ENCODE measurements at places on chromosomes 13 and 19.

- no peak for DNase-seq
Measured at GRCh38 chr13:110151462-110151861, 155.5 kb downstream of the COL4A1 start.

- no peak for DNase-seq
Measured at GRCh38 chr19:44755219-44755618, 6.7 kb downstream of the BCL3 start.

DNA sequence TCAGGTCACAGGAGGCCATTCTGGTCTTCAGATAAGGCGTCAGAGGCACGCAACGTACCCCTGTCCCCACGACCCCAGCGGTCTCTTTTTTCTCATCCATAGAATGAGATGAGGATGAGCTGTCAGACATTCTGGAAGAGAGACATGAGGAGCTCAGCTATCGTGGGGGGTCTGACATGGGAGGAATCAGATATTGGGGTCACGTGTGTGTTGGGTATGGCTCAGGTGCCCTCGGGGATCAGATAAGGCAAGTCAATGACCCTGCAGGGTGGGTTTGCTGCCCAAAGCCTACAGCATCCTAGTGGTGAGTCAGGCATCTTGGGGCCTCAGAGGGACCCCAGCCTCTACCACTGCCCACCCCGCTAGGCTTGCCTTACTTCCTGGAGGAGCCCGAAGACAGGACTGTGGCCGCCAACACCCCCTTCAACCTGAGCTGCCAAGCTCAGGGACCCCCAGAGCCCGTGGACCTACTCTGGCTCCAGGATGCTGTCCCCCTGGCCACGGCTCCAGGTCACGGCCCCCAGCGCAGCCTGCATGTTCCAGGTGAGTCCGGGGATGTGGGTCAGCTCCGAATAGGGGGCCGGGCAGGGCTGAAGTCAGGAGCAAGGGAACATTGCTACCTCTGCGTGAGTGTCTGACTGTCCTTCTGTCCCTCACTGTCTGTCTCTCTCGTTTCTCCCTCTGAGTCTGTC, 2.6 kb downstream of the AXL start:
- DNase-seq: no peak

DNA sequence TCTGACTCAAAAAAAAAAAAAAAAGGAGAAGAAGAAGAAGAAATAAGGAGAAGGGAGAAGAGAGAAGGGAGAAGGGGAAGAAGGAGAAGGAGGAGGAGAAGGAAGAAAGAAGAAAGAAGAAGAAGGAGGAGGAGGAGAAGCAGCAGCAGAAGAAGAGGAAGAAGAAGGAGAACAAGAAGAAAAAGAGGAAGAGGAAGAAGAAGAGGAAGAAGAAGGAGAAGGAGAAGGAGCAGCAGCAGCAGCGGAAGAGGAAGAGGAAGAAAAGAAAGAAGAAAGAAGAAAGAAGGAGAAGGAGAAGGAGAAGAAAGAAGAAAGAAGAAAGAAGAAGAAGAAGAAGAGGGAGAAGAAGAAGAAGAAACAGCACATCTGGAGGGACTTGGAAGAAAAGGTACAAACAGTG, 4.1 kb upstream of the CNN1 start:
- DNase-seq: no peak

- peak; percentile 63 for DNase-seq
Measured at GRCh38 chr19:13396250-13397080, 109.8 kb downstream of the CACNA1A start.

DNA sequence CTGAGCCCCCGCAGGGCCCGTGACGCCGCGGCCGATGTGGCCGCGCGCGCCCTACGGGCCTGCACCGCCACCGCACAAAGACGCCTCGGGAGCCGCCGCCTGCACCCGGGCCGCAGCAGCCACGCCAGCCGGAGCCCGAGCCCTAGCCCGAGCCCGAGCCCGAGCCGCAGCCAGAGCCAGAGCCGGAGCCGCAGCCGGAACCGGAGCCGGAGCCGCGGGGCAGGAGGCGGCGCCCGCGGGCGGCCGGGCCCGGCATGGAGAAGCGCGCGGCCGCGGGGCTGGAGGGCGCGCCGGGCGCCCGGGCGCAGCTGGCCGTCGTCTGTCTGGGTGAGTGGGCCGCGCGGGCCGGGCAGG, 379 bp downstream of the LRP3 start:
- DNase-seq: no peak

DNA sequence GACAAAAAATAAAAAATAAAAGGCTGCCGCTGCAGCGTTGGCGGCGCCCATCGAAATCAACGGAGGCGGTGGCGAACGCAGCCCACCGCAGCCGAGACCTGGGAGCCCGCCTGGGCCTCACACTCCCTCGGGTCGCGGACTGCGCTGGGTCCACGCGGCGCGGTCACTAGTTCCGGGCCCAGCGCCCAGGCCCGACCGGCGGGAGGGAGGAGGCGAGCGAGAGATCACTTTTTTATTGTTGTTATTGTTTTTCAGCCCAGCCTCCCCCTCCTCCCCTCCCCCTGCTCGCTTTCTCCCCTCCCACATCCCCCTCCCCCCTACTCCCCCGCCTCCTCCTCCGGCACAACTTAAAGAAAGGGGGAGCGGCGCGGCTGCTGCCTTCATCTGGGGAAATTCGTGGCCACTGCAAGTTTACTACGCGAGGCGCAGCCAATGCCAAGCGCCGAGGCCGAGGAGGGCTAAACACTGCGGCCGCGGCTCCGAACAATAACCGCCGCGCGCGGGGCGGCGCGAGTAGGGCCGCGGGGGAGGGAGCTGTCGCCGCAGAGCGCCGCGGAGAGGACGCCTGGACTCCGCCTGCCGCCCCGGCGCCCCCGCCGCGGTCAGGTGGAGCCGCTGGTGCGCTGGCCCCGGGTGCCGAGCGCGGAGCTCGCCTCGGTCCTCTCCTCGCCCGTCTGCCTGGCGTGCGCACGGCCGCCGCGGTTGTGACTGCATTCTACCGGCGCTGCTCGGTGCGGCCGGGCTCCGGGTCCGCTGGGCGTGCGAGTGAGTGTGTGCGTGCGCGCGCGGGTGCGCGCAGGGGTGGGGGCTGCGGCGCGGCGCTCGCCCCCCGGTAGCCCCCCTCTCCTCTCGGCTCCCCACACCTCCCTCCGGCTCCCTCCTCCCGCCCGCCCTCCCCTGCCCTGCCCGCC, 505 bp upstream of the ZIC2 start:
- no peak for DNase-seq

- no peak for DNase-seq
Measured at GRCh38 chr19:46014534-46014933, 8.3 kb downstream of the PGLYRP1 start.

DNA sequence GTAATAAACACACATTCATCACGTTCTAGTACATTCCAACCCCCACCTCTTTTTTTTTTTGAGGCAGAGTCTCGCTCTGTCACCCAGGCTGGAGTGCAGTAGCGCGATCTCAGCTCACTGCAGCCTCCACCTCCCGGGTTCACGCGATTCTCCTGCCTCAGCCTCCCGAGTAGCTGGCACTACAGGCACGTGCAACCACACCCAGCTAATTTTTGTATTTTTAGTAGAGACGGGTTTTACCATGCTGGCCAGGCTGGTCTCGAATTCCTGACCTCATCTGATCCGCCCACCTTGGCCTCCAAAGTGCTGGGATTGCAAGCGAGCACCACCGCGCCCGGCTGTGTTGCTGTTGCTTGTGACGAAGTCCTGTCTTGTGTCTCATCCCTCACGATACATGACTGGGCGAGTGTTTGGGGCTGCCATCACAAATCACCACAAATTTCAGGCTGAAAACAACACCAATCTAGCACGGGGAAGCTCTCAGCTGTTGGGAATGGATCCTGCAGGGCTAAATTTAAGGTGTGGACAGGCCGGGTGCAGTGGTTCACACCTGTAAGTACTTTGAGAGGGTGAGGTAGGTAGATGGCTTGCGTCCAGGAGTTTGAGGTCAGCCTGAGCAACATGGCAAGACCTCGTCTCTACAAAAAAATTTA, 15.7 kb downstream of the MOB3A start:
- DNase-seq: no peak

DNA sequence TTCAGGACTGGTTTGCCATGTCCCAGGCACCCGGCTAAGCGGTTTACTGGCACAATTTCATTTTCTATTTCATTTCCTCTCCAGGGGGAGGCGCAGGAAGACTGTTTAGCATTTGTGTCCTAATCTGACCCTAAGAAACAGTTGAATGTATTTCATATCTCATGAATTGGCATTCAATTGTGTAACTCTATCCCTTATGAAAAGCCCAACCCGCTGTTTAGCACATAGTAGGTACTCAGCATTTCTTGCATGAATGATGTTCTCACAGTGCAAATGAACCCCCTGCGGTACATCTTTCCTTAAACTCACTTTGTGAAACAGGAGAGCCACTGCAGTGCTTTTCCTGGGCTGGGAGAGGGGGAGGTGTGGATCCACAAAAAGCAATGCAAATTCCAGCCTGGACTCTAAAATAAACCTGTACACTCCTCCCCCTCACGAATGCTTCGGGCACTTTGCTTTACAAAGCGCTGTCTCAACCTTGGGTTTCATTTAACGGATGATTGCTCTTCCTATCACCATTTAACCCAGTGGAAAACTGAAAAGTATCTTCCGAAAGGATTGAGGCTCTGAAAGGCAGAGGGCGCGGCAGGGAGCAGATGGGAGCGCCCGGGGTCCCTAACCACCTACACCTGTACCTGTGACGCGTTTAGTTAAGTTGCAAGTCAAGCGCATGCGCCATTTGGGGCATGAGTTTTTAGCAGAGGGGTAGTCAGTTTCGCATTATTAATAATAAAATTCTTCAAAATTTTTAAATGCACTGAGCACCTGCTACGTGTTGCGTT, 1.2 kb upstream of the EEF2 start:
- peak; percentile 86 for DNase-seq

DNA sequence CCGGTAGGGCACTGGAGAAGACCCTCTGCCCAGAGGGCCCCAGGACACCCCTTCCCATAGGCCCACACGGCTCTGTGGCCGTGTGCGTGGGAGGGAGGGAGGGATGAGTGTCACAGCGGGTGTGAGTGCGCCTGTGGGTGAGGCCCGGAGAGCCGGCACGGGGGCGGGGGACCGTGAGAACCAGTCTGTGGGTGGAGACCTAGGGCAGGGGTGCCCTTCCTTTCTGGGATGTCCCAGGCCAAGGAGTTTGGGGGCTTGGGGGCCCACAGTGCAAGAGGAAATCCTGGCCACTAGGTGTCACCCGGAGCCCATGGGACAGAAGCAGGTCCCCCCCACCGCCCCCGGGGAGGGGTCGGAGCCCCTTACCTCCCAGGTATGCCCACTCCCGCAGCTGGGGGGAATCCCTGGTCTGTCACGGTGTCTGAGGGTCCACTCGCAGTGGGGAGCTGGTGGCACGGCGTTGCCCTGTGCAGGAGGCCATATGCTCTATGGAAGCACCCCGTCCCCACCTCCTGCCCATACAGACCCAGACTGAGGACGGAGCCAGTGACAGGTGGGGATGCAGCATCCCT, 16.0 kb upstream of the SLC7A10 start:
- DNase-seq: no peak

GRCh38 chr13:35471706-35472322, 4.7 kb downstream of the MAB21L1 start:
- no peak for DNase-seq

GRCh38 chr19:5804516-5805461, at the start of gene NRTN:
Gene NRTN (plus strand): TSS chr19:5805067. CDS start chr19:5824166, 19,099 bp downstream.
- DNase-seq: peak; percentile 59

DNA sequence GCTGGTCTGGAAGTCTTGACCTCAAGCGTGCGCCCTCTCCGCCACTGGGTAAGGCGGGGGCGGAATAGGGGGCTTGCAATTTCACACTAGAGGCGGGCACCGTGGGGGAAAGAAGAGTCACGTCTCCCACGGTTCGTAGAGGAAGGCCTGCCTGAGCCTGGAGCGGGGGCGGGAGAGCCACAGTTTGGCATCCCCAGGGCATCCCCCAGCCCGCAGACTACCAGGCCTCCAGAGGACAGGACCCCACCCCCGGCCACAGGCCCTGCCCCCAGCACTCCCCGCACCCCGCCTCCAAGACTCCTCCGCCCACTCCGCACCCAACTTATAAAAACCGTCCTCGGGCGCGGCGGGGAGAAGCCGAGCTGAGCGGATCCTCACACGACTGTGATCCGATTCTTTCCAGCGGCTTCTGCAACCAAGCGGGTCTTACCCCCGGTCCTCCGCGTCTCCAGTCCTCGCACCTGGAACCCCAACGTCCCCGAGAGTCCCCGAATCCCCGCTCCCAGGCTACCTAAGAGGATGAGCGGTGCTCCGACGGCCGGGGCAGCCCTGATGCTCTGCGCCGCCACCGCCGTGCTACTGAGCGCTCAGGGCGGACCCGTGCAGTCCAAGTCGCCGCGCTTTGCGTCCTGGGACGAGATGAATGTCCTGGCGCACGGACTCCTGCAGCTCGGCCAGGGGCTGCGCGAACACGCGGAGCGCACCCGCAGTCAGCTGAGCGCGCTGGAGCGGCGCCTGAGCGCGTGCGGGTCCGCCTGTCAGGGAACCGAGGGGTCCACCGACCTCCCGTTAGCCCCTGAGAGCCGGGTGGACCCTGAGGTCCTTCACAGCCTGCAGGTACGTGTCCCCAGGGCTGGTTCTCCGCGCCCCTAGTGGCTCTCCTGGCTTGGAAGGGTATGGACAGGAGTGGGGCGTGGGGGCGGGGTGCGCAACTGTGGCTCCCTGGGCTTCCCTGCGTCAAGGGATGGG, at the start of gene ANGPTL4:
Gene ANGPTL4, plus strand, starts transcription at position 353 of the 969 bp plus-strand sequence. Its CDS starts 167 bp downstream, at position 520.
- peak; percentile 68 for DNase-seq

DNA sequence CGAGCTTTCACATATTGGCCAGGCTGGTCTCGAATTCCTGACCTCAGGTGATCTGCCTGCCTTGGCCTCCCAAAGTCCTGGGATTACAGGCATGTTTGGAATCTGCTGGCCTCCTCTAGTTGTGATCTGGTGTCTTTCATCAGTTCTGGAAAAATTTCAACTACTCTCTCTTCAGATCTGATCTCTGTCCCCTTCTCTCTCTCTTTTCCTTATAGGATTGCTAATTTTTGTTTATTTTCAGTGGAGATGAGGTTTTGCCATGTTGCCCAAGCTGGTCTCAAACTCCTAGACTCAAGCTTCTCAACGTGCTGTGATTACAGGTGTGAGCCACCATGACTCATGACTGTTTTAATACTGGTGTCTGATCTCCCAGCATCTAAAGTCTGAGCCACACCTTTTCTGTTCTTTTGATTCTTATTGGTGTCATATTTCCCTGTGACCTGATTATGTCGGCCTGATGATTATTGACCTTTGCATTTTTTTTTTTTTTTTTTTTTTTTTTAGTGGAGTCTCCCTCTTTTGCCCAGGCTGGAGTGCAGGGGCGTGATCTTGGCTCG, 10.4 kb upstream of the NANOS2 start:
- DNase-seq: no peak

- DNase-seq: no peak
Measured at GRCh38 chr19:55032170-55032800, 5.8 kb downstream of the GP6 start.

DNA sequence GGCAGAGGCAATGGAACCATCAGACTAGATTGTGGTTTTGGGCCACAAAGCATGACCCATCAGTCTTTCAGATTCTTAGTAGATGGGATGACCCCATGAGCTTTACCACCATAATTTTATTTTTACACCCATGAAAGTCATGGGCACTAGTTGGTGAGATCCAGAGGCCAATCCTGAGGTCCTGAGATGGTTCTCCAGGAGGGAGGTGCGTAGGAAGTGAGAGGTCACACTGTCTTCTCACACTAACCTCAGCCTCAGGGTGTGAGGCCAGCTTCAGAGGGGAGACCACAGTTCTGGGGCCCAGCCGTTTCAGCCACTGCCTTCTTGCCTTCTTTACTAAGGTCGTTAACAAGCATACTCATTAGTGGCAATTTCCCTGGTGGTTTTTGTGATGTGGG, 106.4 kb downstream of the AKAP11 start:
- no peak for DNase-seq
